ENCODE measurements at places on chromosomes 16 and 17.

DNA sequence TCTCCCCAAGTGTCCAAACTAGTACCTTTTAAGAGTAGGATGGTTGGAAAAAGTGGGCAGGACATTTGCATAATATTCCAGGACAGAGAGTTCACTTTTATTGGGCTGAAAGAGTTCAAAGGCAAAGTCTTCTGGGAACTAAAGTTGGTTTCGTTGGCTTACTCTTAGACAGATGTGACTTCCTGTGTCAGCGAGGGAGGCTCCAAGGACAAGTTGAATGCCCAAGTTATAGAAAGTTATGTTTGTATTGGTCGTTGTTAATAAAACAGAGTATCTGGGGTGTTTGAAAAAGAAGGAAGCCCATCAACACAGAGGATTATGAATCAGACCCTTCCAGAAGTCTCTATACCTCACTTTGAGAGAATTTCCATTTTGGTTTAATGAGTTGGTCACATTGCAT, 117.3 kb upstream of the TBX2 start:
- DNase-seq, result no peak

GRCh38 chr17:16994631-16995030, 22.7 kb upstream of the TNFRSF13B start:
- DNase-seq, result no peak

- no peak for DNase-seq
Measured at GRCh38 chr17:72152387-72152929, 31.6 kb downstream of the SOX9 start.

- no peak for DNase-seq
Measured at GRCh38 chr16:82313754-82314153, 143.7 kb upstream of the MPHOSPH6 start.

- DNase-seq, result no peak
Measured at GRCh38 chr17:68143425-68143824, 104.4 kb upstream of the AMZ2 start.

- no peak for DNase-seq
Measured at GRCh38 chr16:11349599-11350276, 4.5 kb downstream of the RMI2 start.

GRCh38 chr17:39166437-39167335, 725 bp upstream of the ARL5C start:
- DNase-seq, result no peak

DNA sequence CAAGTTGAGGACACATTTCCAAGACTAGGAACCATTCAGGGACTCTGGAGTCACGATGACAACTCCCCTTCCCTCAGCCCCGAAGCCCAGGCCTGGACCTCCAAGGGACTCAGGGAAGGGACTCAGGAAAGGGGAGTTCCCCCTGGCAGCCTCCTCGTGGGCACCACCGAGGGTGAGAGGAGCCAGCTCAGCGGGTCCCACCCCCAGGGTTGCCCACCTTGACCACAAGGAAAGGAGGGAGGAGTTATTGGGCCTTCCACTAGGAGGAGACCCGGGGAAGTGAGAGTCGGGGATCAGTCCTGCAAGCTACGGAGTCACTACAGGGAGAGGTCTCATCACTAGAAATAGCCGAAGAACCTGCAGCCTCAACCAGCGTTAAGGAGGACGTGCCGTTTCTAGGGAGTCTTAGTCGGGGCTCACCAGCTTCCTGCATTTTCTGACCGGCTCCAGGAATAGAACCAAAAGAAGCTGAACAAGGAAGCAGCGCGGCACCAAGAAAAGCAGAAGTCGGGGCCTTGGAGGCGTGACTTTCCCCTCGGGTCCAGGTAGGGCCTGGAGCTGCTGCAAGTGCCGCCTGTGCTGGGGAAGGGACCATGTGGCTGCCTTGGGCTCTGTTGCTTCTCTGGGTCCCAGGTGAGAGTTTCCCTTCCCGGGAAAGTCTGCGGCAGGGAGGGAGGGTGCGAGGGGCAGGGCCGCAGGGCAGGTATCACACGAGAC, at the start of gene CD300A:
Gene CD300A, plus strand, starts transcription at position 524 of the 717 bp plus-strand sequence. Its CDS starts 70 bp downstream, at position 594.
- no peak for DNase-seq

DNA sequence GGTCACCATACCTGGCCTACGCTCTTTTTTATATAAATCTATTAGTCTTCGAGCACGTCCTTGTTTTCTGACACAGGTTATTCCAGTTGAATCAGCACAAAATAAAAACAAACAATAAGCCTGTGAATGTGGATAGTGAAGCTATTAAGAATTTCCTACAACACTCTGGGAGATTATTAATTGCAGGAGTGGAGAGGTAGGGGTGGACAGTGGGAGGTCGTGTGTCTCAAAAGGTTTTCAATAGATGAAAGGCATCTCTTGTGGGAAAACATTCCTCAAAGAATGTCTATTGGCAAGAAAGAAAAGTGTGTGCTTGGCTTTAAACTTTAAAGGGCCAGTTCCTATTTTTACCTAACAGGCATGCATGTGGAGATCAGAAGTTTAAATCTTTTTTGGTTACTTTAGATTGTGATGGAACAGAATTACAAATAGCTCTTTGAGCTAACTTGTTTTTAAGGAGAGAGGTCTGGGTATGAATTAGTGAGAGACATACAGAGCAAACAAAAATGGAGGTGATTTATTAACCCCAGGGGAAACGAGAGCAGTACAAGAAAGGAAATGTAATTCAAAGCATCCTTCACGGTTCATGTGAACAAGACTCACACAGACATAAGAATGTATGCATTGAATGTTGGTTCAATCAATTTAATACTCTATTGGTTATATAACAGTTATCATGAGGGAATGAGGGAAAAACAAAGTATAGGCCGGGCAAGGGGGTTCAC, 9.0 kb downstream of the SMYD4 start:
- DNase-seq, result no peak

DNA sequence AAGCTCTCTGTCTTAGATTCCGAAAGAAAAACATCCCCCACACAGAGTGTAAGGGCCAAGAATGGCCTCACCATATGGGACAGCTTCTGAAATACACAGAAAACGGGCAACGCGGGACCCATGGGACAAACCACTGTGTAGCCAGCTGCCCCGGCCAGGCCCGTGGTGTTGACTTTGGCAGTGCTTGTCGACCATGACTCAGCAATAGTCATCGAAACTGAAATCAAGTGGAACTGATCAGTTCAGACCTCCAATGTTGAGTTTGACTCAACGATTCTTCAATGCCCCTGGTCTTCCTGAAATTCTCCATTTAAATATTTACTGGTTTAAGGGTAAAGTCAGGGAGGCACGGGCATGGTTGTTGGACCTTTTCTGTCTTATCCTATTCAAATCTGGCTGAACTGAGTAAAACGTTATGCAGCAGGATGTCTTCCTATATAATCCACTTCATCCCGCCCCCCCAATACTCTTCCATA, 27.5 kb downstream of the ZFHX3 start:
- DNase-seq, result no peak

DNA sequence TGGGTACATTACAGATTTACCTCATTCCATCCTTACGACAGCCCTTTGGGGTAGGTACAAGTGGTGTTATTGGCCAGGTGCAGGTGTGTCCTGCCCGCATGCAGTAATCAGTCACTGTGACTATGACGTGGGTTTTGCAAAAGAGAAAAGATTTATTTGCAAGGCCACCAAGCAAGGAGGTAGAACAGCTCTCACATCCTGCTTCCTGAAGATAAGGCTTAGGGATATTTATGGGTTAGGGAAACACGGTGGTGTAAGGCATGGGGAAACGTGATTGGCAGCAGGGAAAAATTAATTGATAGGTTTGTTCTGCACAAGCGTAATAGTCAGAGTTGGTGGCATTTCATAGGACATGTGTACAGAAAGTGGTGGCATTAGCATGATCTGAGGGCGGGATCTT, 214.8 kb downstream of the PARN start:
- no peak for DNase-seq

- no peak for DNase-seq
Measured at GRCh38 chr16:87096746-87097333, 220.4 kb downstream of the C16orf95 start.

- no peak for DNase-seq
Measured at GRCh38 chr17:27782791-27783206, 17.5 kb downstream of the NOS2 start.

DNA sequence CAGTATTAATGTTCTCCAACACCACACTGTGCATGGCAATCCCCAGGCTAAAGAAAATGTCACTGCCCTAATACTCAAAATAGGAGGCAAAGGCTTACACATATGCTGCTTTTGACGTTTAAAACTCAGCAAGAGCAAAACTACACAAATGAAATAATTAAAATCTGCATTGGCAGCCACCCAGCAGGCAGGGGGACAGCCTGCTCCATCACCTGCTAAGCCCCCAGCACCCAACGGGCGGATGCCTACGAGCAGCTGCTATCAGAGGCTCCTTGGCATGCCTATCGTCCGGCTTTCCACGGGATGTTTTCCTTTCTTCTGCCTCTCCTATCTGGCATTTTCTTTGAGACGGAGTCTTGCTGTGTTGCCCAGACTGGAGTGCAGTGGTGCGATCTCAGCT, 337.5 kb downstream of the SOX9 start:
- DNase-seq, result no peak

- DNase-seq, result no peak
Measured at GRCh38 chr16:80189476-80190175, 351.2 kb upstream of the DYNLRB2 start.

DNA sequence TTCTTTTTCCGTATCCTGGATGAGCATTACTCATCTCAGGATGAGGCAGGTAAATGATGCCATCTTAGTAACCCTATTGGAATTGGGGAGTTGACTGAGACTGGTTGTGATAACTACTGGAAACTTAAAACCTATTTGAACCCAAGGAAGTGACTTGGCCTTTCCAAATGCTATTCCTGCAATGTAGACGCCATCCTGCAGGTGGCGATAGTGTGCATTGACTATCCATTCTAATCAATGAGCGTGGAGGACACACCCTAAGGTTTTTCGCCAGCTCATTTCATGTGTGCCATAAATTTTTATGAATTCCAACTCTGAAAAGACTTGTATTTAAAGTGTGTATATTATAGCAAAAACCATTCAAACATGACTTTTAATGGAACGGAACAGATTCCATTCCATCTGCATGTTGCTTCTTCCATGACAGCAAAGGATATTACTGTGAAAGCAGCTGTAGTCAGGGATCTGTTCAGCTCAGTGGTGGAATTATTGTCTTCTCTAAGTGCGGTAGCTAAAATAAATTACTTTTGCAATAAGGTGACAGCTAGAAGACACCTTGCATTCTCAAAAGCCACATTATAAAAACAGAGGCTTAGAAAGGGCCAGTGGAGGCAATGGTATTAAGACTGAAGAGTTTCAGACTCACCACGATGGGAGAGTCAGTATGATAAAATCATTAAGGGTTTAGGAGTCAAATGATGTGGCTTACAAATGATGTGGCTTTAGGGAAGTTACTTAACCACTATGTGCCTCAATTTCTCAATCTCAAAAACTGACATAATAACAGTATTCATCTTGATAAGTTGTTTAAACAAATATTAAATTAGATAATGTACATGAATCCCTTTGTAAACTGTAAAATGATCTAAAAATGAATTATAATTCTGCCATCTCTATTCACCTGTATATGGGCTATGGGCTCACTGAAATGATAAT, 55.5 kb downstream of the SYT17 start:
- DNase-seq, result no peak

DNA sequence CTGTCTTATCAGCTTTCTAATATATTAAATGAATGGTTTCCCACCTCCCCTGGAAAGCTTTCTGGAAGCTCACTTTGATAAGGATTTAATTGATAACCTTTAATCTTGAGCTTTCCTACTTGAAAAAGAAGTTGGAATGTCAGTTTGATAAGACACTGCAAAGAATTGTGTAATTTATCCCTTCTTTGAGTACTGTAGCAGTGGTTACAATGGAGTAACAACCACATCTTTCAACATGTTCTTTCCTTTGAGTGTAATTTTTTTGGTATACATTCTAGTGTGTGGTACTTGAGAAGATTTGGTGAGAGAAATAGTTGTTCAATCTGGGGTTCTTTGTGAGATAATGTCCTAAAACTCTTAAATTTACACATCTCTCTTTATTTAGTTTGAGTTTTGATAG, 43.4 kb downstream of the CPD start:
- no peak for DNase-seq

DNA sequence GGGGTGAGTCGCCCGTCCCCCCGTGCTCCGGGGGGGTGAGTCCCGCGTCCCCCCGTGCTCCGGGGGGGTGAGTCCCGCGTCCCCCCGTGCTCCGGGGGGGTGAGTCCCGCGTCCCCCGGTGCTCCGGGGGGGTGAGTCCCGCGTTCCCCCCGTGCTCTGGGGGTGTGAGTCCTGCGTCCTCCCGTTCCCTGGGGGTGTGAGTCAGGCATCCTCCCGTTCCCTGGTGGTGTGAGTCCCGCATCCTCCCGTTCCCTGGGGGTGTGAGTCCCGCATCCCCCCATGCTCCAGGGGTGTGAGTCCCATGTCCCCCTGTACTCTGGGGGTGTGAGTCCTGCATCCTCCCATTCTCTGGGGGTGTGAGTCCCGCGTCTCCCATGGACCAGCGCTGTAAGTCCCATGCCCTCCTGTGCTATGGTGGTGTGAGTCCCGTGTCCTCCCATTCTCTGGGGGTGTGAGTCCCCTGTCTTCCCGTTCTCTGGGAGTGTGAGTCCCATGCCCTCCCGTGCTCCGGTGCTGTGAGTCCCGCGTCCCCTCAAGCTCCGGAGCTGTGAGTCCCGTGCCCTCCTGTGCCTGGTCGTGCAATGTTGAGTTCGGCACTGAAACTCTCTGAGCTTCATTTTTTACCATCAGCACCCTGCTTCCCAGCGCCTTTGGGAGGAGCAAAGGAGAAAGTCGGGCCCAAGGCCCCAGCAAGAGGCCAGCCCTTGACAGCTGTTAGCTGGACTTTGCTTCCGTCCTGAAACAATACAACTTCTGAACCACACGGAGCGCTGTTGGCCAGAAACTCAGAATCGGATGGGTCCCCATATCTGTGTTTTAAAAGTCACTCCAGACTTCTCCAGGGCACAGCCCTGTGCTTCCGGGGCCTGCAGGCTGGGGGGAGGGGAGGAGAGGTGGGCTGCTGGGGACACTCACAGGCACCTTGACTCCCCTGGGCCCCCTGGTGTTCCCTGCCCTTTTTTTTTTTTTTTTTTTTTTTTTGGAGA, 11.5 kb upstream of the ZC3H18 start:
- DNase-seq, result no peak

GRCh38 chr17:17320911-17321220, 17.7 kb downstream of the NT5M start:
- DNase-seq, result no peak

- DNase-seq, result no peak
Measured at GRCh38 chr16:54288030-54288834, 1.6 kb upstream of the IRX3 start.

GRCh38 chr16:49453983-49454382, 80.4 kb downstream of the C16orf78 start:
- DNase-seq, result no peak

All from CD4-positive, alpha-beta T cell treated with Interleukin-1 beta for 1 hour (primary cell).